ENCODE measurements at places on chromosomes 5 and 9.

GRCh38 chr5:158838781-158839180 lies 260.9 kb downstream of the EBF1 start:
- no peak for DNase-seq

GRCh38 chr5:135533334-135533733 lies 2.4 kb downstream of the NEUROG1 start:
- no peak for DNase-seq

DNA sequence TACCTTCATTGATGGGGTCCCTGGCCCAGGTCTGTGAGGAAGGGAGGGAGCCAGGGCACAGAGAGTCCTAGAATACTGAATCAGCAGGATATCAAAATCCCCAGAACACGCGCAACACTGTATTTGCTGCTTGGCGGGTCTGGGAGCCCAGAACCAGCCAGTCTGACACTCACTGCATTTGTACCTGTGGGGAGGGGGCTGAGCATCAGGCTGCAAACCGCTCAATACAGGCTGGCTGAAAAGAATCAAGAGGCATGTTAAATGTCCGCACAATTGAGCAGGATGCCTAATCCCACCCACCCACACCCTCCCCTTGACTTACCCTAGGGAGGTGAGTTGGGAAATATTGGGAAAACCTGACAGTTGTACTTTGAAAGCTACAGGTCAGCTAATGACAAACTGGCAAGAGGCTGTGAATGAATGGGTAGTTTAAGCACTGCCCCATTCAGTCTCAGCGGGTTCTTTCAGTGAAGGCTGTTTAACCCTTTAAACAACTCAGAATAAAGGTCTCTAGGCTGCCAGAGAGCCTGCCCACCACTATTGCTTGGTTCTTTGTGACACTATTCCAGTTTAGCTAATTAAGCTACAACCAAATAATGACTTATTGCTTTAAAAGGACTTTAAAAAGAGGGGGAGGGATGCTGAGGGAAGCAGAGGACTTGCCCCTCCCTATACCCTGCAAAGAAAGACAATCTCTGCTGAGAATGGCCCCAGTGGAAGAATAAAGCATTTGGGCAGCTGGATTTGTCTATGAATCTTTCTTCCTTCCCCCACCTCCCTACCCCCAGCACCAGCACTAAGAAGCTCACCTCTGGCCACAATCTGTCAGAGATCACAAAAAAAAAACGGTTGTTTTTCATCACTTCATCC lies 5.0 kb downstream of the SPRY4 start:
- no peak for DNase-seq

GRCh38 chr5:74067748-74068541 lies 441.9 kb downstream of the ARHGEF28 start:
- DNase-seq, result peak; percentile 87

- no peak for DNase-seq
Measured at GRCh38 chr9:84419031-84419602, 78.6 kb upstream of the SLC28A3 start.

GRCh38 chr5:140875085-140876065 lies at the start of gene PCDHA12:
Gene PCDHA12, plus strand, starts transcription at chr5:140875308. Its CDS starts 165 bp downstream, at chr5:140875473.
- DNase-seq, result no peak
